Inflammatory macrophage (primary cell): ENCODE measurements at places on chromosomes 4 and X.

- DNase-seq: no peak
Measured at GRCh38 chr4:166282081-166282770, 409.2 kb downstream of the TLL1 start.

GRCh38 chr4:27701606-27702005 lies 841.0 kb downstream of the STIM2 start:
- DNase-seq: no peak

DNA sequence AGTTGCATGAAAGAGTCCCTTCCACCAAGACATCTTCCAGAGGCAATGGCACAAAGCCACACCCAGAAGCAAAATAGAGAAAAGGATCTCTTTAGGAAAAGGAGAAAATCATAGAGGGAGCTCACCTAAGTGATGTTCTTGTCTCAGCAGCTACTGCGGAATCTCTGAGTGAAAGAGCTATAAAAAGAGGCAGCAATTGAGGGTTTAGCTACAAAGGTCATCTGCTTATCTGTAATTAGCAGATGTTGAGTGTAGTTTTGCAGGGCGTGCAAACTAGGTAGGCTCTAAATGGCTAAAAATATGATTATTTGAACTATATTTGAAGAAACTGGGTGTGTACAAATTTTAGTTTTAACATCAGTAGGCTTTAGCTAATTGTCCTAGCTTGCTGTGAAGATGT lies 276.0 kb downstream of the HS3ST1 start:
- no peak for DNase-seq

- no peak for DNase-seq
Measured at GRCh38 chrX:1511829-1512228, 25.2 kb downstream of the P2RY8 start.

GRCh38 chr4:150164956-150165629 lies 86.8 kb downstream of the DCLK2 start:
- DNase-seq: no peak
